ENCODE measurements at places on chromosomes 2 and 18.

DNA sequence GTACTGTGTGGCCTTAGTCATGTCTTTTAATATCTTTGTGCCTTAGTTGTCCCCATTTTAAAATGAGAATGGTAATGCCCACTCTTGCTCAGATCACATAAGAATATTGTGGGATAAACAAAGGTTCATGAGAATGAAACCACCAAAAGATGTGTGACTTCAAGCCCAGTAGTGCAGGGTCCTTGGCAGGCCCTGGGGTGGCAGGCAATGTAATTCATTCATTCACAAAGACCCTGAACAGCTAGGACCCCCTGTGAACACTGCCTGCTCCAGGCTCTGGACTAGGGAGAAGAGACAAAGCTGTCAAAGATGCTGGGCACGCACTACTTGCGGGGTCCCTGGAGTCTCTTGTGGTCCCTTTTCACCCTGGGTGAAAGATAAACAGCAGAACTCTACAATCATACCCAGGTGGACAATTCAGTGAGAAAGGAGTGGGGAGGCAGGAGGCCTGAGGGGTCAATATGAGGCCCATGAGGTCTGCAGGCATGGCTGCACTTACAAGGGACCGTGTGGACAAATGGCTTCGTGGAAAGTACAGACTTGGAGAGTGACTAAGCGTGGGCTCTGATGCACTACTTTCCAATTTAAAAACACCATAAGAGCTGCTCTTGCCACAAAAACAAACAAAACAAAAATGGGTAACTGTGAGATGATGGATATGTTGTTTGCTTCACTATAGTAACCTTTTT is 136.1 kb downstream of the SMAD7 start:
- no peak for DNase-seq

- DNase-seq, result no peak
Observed at GRCh38 chr2:201219328-201220096, 36.6 kb downstream of the CASP10 start.

DNA sequence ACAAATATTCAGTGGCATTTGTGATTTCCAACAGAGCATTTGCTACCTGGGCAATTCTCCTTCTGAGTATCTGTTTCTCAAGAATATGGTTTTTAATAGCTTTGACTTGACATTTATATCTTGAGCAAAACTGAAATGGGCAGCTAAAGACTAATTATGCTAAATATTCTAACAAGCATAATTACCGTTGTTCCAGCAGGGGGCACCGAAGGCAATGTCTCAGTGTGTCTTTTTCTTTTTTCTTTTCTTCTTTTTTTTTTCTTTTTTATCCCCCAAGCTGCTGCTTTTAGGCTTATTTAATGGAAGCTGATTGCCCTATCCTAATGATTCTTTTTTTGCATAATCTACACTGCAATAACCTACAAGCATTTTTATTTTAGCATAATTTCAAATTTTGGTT is 138.9 kb upstream of the NABP1 start:
- DNase-seq, result no peak

DNA sequence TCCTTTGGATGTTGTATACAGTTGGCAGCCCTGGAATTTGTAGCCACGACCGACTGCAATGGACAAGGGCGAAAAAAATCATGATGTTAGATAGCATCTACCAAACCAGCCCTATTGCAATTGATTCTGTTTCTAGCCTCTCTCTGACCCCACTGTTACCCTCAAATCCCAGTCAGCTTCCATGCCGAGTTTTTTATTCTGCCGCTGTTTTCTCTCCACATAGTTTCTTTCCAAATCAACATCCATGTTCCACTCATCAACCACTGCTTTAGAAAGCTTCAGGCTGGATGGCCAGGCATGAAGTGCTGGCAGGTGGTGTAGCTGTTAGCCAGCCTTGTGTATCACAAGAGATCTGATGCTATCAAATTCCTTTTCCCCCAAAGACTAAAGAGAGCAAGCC is 272.8 kb downstream of the FIGN start:
- DNase-seq, result no peak

DNA sequence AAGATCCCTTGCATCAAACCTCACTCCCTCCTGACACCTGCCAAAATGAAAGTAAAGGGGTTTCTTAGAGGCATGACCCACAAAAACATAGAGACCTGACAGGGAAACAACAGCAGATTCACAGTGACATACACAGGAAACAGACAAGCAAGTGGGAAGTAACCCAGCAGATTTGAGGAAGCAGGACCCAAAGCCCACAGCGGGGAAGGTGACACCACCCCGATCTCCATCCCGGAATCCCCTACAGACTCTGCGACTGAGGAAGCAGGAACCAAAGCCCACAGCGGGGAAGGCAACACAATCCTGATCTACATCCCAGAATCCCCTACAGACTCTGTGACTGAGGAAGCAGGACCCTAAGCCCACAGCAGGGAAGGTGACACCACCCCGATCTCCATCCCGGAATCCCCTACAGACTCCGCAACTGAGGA is 21.6 kb downstream of the CIB4 start:
- no peak for DNase-seq

DNA sequence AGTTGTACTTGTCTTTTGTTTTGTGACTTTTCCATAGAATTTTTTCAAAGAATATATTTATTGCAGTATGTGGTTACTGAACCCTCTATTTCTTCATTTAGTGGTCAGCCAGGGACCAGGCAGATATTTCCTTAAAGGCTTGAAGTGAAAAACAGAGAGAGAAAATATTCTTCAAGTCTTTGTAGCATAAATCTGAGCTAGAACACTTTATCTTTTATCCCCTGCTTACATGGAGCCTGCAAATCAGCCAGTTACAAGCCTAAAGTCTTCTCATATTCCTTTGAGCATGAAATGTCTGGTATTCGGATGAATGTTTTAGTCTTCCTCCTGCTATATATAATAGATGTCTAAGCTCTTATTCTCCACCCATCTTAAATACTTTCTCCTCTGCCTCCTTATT is 1557.5 kb upstream of the ACVR2A start:
- DNase-seq, result no peak

DNA sequence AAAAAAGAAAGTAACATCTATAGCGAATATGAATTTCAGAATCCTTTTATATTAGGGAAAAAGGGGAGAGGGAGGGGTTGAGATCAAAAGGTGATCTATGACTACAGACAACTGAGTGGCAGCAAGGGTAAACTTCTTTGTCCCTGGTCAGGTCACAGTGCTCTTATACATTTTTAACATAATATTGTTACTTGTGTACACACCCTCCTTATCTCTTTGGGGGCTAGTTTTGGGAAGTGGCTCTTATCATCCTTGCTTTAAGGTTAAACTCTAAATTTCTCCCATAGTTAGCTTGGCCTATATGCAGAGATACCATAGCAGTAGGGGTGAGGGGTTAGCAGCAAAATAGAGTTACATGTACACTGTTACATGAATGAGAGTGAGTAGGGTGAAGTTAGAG is 31.6 kb upstream of the ATG16L1 start:
- no peak for DNase-seq

DNA sequence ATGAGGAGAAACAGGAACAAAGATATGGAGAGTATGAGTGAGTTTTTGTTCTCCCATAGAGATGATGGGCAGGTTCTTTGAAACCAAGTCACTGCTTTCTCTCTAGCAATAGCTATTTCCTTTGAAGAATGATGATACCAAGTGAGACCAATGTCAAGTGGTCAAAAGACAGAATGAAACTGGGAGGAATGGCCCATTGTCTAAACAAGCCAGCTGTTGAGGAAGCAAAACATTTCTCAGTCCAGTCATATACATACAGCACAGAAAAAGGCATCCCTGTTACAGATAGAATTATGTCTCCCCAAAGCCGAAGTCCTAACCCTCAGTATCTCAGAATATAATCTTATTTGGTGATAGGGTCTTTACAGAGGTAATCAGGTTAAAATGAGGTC is 66.1 kb upstream of the EPC2 start:
- DNase-seq, result no peak

- DNase-seq, result no peak
Observed at GRCh38 chr2:74149570-74150319, 2.0 kb upstream of the BOLA3 start.

- no peak for DNase-seq
Observed at GRCh38 chr18:4108016-4108415, 347.1 kb downstream of the DLGAP1 start.

GRCh38 chr2:143513081-143513480 is 383.9 kb downstream of the ARHGAP15 start:
- DNase-seq, result no peak

DNA sequence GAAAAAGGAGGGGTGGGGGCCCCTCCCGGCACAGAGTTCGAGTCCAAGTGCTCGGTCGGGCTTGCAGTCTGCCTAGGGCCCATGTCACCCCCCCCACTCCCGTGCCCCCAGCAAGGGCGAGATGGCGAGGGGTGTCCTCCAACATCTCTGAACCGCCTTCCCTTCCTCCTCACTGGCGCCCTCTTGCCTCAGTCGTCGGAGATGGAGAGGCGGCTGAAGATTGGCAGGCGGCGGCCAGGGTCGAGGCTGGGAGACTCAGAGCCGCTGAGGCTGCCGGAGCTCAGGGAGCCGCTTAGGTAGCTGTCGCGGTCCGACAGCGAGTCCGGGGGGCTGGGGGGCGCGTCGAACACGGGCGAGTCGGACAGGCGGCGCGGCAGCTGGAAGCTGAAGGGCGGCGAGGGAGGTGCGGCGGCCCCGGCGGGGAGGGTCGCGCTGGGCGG is 2.3 kb downstream of the ZFP36L2 start:
- no peak for DNase-seq

- DNase-seq, result peak; percentile 18
Observed at GRCh38 chr2:1742681-1743395, 1.5 kb downstream of the PXDN start.

- DNase-seq, result peak; percentile 23
Observed at GRCh38 chr2:196066291-196067087, 2.1 kb downstream of the DNAH7 start.

DNA sequence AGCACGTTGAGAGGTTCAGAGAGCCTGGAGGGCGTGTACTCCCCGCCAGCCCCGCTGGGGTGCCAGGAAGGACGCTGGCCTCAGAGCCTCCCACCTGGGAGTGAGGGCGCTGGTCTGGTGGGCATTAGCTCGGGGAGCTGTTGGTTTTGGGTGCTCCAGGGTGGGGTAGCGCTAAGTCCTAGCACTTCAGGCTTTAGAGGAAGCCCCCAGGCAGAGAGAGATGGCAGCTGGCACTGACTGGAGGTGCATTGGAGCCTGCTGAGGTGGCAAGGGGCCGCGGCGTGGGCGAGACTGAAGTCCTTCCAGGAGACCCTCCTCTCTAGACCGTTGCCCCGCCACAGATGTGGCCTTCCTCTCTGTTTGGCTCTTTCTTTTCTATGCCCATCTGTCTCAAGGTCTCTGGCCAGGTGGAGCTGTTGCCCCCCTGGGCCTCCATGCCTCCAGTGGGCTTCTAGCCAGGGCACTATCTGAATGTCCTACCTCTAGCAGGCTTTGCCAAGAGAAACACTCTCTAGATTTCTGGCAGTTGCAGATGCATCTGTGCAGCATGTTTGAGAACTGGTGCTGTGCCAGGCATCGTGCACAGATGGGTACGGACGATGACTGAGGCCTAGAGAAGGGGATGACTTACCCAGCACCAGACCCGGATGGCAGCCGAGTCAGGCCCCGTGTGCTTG is 6.6 kb downstream of the CAPN10 start:
- no peak for DNase-seq

DNA sequence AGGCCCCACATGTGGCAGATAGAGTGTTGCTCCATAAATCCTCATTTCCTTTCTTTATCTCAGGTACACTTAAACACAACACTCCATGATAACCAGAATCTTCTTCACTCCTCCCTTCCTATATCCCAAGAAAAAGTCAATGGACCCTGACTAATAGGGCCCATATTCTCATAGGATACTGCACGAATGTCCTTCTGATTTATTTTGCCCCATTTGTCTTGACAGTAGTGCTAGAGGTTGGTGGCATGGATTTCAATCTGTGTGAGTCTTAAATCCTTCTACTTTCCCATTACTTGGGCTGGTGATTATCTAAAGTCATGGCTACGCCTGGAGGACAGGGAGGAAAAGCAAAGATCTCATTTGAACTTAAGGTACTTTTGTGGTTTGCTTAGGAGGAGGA is 156.0 kb downstream of the ACOXL start:
- DNase-seq, result no peak

DNA sequence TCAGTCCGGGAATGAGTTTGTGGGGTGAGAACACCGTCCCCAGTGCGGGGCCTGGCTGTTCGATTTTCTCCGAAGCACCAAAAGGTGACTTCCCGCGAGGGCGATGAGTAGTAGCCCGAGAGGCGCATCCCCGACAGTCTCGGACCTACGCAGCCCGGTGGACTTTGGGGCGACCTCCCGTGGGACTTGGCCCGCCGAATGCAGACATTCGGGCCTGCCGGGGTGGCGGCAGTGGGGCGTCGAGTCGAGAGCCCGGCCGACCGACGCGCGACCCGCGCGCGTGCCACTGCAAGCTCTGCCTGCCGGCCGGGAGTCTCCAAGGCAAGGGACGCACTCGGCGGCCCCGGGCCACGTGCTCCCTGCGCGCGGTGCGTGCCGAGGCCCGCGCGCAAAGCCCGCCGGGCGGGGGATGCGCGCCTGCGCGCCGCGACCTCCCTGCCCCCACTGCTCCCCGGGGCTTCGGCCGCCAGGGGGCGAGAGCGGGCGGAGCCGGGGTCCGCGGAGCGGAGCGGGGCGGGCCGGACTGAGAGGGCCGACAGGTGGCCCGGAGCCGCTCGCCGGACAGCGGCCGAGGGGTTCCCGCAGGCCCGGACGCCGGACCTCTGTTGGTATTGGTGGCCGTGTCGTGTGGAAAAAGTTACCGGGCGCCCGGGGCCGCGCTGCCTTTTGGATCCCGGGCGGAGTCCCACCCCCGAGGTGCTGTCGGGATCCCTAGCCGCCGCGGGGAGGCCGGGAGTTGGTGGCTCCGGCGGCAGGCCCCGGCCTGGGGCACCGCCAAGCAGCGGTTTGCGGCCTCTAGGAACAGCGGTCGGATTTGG is 1.9 kb downstream of the PTMA start:
- DNase-seq, result peak; percentile 82

DNA sequence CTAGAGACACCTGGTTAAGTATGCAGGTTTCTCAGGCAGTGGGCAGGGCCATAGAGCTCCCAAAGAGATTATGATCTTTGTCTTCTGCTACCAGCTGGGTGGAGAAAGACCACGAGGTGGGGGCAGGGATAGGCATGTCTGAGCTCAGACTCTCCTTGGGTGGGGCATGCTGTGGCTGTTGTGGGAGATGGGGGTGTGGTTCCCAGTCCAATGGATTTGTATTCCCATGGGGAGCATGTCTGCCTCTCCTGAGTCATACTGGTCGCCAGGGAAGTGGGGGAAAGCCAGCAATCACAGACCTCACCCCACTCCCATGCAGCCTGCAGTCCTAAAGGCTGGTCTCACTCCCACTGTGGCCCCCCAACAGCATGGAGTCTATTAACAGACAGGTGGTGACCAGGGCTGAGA is 31.4 kb upstream of the RHOB start:
- no peak for DNase-seq

GRCh38 chr18:22952525-22952924 is 19.4 kb downstream of the RBBP8 start:
- DNase-seq, result no peak

DNA sequence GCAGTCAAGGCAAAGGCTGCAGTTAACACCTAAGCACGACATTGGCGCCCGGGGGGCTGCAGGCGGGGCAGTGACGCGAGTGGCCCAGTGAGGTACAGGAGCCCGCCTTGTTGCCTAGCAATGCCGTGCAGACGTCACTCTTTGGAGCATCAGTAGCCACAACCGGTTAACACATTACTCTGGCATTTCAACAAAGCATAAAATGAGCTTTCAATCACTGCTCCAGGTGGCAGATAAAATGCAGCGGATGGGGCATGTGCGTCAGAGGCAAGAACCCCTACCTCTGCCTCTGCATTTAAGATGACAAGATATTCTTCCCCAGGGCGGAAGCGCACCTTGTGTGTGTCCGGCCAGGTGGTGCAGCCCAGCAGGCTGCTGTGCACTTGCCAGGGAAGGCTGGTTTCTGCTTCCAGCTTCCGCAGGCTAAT is 139.4 kb downstream of the MTCL1 start:
- DNase-seq, result peak; percentile 41

GRCh38 chr2:128374711-128375413 is 56.2 kb upstream of the HS6ST1 start:
- DNase-seq, result no peak

All from NCI-H774 (cell line).